T-helper 1 cell (primary cell): ENCODE measurements at places on chromosomes 4 and X.

DNA sequence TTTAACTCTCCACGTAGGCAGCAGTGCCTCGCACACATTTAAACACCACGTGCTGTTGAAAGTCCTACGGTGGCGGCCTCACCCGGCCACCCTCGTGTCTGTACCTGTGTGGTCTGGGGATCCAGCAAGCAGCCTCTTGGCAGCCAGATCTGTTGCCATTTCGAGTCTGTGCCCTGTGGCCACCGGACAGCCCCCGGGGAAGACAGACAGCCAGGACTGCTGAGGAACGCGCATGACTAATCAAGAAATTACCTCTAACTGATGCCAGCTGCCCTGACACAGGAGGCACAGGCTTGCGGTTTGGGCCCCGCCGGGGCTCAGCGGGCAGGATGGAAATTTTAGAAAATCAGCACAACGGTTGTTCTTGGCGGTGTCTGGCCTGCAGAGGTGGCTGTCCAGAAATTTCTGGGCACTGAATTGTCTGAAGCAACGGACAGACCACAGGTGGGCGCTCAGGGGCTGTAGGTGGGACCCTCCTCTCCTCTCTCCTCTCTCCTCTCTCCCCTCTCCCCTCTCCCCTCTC, 15.6 kb upstream of the ASMTL start:
- DNase-seq = peak; percentile 73

DNA sequence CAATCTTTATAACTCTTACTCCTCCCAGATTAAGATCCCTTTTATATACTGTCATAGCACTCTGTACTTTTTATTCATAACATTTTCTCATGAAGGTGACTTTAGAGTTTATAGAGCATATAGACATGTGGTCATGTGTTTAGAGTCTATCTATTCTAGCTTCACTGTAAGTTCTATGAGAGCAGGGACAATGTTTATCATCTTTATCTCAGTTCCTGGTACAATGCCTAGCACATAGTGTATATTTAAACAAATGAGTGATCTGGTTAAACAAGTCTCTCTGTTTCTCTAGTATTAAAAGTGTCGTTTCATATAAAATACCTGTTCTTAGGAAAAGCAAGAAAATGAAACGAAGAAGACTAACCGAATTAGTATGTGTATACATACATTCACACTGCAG, 3.2 kb downstream of the CXCL6 start:
- DNase-seq = no peak

DNA sequence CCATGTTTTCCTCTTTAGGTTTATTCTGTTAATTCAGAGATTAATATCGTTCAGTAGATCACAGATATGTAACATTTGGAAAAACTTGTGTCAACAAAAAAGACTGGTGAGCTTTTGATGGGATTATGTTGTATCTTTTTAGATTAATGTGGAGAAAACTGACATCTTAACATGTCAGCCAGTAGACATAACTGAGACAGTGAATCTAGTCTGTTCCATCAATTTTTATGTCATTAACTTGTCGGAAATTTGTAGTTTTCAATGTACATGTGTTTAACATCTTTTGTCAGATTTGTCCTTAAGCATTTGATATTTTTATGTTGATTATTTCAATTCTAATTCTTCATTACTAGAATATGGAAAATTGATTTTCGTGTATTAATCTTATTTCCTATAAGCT, 42.0 kb downstream of the APELA start:
- no peak for DNase-seq

DNA sequence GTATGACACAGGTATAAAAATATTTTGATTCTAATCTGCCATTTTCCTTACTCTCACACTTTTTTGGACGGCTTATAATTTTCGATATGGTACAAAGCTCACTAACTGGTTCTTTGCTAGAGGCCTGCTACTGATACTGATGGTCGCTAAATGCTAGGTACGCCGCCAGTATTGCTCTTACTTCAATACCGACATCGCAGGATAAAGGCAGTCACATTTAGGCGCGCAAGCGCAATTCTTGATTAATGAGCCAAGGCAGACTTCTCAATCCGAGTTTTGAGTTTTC, 557 bp upstream of the USP38 start:
- no peak for DNase-seq

DNA sequence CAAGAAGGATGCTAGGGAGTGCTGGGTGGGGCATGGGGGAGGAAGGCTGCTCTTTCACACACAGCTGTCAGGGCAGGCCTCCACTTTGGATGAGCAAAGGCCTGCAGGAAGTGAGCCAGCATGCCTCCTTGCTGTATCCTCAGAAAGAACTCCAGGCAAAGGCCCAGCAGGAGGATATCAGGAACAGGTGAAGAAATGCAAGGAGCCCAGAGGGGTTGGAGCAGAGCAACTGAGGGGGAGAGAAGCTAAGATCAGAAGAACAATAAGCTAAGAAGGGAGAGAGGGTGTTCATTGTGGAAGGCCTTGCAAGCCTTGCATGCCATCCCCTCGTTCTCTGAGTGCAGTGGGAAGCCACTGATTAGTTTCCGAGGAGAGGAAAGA, 115.1 kb downstream of the CAMK2D start:
- DNase-seq = no peak

DNA sequence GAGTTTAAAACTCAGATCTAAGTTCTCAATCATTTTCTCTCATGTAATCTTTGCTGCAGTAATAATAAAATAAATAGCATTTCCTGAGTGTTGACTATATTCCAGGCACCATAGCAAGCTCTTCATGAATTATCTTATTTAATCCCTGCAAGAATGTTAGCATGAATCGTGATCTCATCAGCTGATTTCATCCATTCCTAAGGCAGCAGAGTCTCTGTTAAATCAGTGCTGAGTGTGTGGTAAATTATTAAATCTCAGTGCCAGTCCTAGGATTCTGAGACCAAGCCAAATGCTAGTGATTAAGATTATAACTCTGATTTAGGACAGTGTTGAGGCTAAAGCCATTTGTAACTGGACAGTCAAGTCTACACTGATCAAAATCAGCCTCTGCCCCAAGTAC, 240.3 kb upstream of the TAPT1 start:
- DNase-seq = no peak

DNA sequence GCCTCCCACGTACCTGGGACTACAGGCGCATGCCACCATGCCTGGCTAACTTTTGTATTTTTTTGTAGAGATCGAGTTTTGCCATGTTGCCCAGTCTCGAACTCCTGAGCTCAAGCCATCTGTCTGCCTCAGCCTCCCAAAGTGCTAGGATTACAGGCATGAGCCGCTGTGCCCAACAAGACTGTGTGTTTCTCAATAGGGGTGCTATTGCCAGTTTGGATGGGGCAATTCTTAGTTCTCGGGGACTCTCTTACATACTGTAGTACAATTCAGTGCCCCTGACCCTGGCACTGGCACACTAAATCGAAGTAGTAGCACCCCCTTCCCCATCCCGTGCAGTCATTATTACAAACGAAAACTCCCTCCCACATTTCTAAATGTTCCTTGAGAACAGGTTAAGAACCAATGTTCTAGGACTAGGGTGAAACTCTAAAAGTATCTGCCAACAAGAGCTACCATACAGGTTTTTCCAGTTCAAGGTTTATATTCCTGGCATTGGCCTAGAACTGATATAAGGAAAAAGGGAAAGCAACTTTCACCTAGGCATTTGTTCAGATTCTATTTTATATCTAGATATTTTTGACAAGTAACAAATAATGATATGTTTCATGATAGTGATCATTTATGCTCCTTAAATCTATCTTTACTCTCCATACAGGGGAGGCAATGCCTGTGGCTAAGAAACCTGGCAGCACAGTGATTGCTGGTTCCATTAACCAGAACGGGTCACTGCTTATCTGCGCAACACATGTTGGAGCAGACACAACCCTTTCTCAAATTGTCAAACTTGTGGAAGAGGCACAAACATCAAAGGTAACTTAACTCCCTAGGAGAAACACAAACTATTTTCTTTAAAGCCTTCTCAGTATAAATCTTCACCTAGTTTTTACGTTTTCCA, 50.4 kb upstream of the PGAM4 start:
- no peak for DNase-seq

GRCh38 chr4:173189117-173189693, 20.6 kb downstream of the GALNT7 start:
- no peak for DNase-seq

- no peak for DNase-seq
Measured at GRCh38 chr4:32574803-32575202, 1854.6 kb downstream of the PCDH7 start.

DNA sequence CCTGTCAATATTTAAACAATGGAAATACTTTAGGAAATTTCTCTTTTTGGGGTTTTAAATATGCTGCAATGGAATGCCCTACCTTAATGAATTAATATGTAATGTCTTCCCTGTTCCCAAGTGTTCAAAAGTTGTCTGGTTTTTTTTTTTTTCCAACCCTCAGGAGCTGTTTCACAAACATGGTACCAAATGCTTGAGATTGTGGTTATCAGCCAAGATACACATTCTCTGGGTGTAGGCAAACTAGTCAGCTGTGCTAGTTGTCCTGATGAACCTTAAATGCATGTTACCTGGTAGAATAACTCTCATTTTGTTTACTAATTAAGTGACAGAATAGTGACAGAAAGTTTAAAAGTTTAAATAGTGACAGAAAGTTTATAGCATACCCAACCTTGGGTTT, 50.7 kb downstream of the FHL1 start:
- no peak for DNase-seq

- no peak for DNase-seq
Measured at GRCh38 chr4:99395595-99396364, 39.4 kb downstream of the ADH7 start.

DNA sequence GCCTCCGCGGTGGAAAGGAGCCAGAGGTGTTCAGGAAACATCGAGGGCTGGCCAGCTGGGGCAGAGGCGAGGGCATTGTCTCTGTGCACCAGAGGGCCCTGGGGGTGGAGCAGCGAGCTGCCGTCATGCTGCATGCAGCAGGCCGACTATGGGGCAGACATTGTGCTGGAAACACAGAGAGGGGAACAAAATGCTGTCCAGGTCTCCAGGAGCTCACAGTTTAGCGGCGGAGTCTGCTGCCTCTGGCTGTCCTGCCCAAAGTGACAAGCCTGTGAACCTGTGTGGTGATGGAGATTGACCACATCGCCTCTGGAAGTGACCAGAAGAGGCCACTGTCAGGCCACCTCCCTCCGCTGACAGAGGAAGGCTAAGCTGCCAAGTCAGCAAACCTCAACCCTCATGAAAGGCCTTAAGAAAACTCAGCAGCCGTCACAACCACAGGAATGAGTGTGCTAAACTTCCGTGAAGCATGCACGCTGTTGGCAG, 20.1 kb upstream of the SASH3 start:
- DNase-seq = peak; percentile 40

DNA sequence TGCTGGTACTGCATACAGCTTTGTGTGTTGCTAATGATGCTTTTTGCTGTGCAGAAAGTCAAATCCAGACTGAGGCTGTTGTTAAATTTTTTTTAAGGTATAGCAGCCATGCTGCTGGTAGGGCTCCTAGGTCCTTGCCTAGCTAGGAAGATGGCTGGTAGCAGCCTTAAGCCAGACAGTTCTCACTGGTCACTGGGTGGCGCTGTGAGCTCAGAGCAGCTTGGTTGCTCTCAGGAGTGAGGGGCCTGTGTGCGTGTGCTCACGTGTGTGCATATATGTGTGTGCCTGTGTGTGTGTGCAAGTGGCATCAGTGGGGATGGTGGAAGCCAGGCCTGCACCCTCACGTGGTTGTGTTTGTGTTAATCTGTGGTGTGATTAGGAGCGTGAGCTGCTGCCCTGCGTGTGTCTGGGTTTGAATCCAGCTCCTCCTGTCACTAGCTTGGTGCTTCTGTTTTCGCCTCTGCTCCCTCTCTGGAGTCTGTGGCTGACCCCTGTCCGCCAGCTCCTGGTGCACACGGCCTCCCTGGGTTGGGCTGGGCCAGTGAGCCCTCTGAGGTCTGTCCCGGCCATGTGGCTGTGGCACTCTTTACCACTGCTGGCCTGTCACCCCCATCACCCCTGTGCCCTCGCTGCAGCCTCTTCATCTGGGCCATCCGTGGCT, 46.1 kb downstream of the SORCS2 start:
- DNase-seq = no peak

DNA sequence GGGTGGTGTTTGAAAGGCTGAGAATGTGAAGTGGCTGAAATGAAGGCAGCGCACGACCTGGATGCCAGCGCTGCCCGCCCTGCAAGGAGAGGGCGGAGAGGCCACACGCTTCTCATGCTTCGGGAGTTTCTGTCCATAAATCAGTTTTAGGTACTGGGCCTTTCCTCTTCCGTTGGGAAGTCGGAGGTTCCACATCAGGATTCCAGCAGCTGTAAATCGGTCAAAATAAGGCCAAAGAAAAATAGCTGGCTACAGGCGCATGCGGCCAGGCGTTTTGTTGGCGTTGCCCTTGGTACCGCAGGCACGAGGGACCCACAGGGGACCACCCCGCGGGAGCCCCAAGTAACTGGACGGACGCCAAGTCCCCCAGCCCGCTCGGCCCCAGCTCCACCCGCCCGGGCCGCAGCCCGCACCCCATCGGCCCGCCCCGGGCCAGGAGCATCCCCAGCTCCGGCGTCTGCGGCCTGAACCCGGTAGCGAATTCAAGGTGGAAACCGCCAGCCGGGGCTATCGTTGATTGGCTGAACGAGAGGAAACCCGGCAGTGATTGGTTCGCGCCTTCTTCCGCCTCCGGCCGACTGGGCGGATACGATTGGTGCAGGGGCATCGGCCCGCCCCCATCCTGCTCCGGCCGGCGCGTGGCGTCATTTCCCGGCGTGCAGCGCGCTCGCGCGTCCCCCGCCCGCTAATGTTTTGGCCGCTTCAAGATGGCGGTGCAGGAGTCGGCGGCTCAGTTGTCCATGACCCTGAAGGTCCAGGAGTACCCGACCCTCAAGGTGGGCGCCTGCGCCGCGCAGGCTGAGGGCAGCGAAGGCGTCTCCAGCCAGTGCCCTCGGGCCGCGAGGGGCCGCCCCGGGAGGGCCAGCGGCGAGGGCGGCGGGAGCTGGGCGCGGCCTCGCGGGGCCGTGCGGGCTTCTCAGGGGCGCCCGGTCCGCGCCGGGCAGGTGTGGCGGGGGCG, at the start of gene MAEA:
MAEA (plus strand) TSS at position 685 of the 958 bp plus-strand sequence; CDS start at position 708, 23 bp downstream.
- peak; percentile 94 for DNase-seq

- no peak for DNase-seq
Measured at GRCh38 chrX:147899379-147900114, 12.2 kb upstream of the FMR1 start.

- no peak for DNase-seq
Measured at GRCh38 chrX:47620303-47620685, 637 bp upstream of the SYN1 start.

DNA sequence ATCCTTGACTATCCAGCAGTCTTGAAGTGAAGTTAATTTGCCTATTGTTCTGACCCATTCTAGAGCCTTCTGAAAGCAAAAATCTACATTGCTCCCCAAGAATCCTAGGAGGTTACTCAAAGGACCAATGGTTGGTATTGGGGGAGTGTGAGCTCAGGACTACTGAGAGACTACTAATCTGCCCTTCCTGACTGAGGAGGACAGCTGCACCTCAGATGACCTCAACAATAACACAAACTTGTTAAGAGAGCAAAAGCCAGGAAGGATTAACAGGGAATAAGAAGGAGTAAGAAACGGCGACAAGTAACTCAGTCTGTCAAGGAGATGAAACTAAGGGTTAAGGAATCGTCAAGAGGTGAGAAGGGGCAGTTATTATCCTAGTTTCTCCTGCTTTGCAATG, 43.4 kb downstream of the IDS start:
- no peak for DNase-seq

- no peak for DNase-seq
Measured at GRCh38 chrX:34332334-34332733, 200.2 kb upstream of the FAM47A start.
